Activated naive CD4-positive, alpha-beta T cell treated with anti-CD3 and anti-CD28 coated beads, Interleukin-2, amount 50 U/mL, for 16 hours (primary cell): ENCODE measurements at places on chromosomes 13 and 19.

DNA sequence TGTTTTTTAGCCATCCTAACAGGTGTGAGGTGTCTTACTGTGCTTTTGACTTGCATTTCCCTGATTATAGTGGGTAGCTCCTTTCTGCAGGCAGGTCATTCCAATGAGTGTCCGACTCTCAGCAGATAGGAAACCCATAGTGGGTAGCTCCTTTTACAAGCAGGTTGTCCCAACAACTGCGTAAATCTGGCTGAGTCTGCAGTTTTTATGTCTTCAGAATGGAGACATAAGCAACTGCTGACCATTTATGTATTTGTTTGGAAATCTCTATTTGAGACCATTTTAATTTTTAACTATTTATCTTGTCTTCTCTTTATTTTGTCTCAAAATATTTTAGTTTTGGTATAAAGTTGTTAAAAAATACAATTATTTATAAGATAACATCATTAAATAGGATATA is 839.4 kb downstream of the SLITRK6 start:
- DNase-seq = no peak

DNA sequence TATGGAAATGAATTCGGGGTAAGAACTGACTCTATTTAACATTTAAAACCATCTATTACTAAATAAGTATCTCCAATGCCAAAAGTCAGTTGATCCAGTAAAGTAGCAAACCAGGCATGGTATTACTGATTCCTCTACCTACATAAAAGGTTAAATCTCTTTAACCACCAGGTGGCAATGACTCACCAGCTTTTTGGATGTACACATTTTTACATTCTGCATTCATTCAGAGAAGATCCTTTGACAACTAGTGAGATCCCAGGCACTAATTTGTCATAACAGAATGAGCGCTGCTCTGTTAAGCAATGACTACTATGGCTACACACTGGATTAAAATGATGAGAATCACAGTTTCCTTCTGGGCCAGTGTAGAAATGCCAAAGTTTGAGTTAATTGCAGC is 329.8 kb upstream of the GPC6 start:
- no peak for DNase-seq

- no peak for DNase-seq
These were observed 58.2 kb downstream of the TSHZ3 start for GRCh38 chr19:31290931-31291590.

DNA sequence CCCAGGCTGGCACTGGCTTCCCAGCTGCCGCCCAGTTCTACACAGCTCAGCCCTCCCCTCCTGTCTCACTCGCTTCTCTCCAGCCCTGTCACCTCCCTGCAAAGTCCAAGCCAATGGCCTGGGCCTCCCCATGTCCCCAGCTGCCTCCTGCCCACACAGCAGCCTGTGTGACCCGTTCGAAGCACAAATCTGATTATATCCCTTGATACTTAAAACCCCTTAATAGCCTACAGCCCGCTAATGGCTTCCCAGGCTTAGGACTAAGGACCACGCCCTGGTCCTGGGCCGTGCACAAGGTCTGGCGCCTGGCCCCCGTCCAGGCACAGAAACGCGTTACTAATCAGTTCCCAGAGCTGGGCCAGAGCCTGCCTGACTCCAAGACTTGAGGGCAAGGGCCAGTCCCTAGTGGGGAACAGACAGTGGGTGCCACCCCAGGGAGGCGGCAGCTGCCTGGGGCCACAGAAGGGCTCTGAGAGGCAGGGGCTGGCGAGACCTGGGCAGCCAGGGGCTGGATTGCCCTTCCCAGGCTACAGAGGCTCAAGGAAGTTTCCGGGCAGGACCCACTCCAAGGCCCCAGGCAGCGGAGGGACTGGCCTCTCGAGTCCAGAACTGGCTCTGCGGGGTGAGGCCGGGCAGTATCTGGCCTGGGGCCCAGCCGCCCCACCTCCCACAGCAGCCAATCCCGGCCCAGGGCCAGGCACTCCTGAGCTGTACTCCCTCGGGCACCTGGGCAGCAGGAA is 10.4 kb downstream of the XAB2 start:
- no peak for DNase-seq

GRCh38 chr19:795691-796581 is 1.3 kb upstream of the PTBP1 start:
- DNase-seq = no peak

- DNase-seq = no peak
These were observed 165.2 kb downstream of the GGACT start for GRCh38 chr13:100423375-100423774.

GRCh38 chr19:10820173-10820572 is 15.8 kb downstream of the TMED1 start:
- no peak for DNase-seq

- no peak for DNase-seq
These were observed 26.9 kb upstream of the CYP2A7 start for GRCh38 chr19:40908976-40909375.

GRCh38 chr19:17997969-17998826 is 9.8 kb upstream of the ARRDC2 start:
- DNase-seq = no peak
